Activated naive CD4-positive, alpha-beta T cell treated with anti-CD3 and anti-CD28 coated beads, Interleukin-2, amount 10 ng/mL, durations not matched to agents 5 hours and 36 hours (primary cell): ENCODE measurements at places on chromosomes 6 and 20. TPM values are rescaled to one million over a fixed set of nuclear protein-coding genes. Genes with fewer than 3 reads are reported as not detected.

TAGAP gene
- total RNA-seq: 65.7 TPM

FAM210B gene
- total RNA-seq: 10.4 TPM

HLA-DPB1 gene
- total RNA-seq: 19.2 TPM

SEMG1 gene
- total RNA-seq: not detected

RNF182 gene
- total RNA-seq: not detected

CYP39A1 gene
- not detected for total RNA-seq

SPTLC3 gene
- total RNA-seq: 0.05 TPM

POM121L2 gene
- total RNA-seq: not detected

BTNL2 gene
- total RNA-seq: not detected

NR2E1 gene
- total RNA-seq: not detected

SF3B5 gene
- 136 TPM for total RNA-seq

OVOL2 gene
- not detected for total RNA-seq

TCF21 gene
- not detected for total RNA-seq

TMC2 gene
- not detected for total RNA-seq

BMP5 gene
- not detected for total RNA-seq

CLVS2 gene
- not detected for total RNA-seq

OR2B6 gene
- not detected for total RNA-seq

PEX7 gene
- total RNA-seq: 2.9 TPM

FILIP1 gene
- total RNA-seq: not detected

SLC22A7 gene
- not detected for total RNA-seq

PROKR2 gene
- total RNA-seq: not detected

NRSN1 gene
- not detected for total RNA-seq

RIMS1 gene
- not detected for total RNA-seq

LZTS3 gene
- 1.6 TPM for total RNA-seq

SNHG17 gene
- total RNA-seq: 36.8 TPM

ZBTB46 gene
- total RNA-seq: 0.05 TPM

CEP162 gene
- total RNA-seq: 9.0 TPM

DUSP15 gene
- not detected for total RNA-seq

TRMT6 gene
- total RNA-seq: 14.1 TPM

PHACTR3 gene
- not detected for total RNA-seq

CST2 gene
- not detected for total RNA-seq

FKBP5 gene
- total RNA-seq: 65.5 TPM

TRIM31 gene
- total RNA-seq: not detected

ANGPT4 gene
- total RNA-seq: not detected

SLC29A1 gene
- total RNA-seq: 23.1 TPM

HRH3 gene
- not detected for total RNA-seq

PRR18 gene
- not detected for total RNA-seq

GPLD1 gene
- total RNA-seq: not detected

SLPI gene
- not detected for total RNA-seq

FAM83C gene
- not detected for total RNA-seq

FAM50B gene
- 11.1 TPM for total RNA-seq

GHRH gene
- not detected for total RNA-seq

ID4 gene
- total RNA-seq: not detected

PAK5 gene
- total RNA-seq: not detected

PARD6B gene
- 5.4 TPM for total RNA-seq

SLC35F1 gene
- total RNA-seq: not detected

DNAH8 gene
- total RNA-seq: not detected

RIPPLY2 gene
- total RNA-seq: not detected

PKIB gene
- 0.19 TPM for total RNA-seq

PDE10A gene
- not detected for total RNA-seq

SLA2 gene
- total RNA-seq: 65.7 TPM

SMLR1 gene
- not detected for total RNA-seq

GNAS-AS1 gene
- total RNA-seq: 0.89 TPM

EYA4 gene
- total RNA-seq: not detected

PSORS1C2 gene
- total RNA-seq: not detected
